ENCODE measurements at places on chromosomes 6 and 20.

DNA sequence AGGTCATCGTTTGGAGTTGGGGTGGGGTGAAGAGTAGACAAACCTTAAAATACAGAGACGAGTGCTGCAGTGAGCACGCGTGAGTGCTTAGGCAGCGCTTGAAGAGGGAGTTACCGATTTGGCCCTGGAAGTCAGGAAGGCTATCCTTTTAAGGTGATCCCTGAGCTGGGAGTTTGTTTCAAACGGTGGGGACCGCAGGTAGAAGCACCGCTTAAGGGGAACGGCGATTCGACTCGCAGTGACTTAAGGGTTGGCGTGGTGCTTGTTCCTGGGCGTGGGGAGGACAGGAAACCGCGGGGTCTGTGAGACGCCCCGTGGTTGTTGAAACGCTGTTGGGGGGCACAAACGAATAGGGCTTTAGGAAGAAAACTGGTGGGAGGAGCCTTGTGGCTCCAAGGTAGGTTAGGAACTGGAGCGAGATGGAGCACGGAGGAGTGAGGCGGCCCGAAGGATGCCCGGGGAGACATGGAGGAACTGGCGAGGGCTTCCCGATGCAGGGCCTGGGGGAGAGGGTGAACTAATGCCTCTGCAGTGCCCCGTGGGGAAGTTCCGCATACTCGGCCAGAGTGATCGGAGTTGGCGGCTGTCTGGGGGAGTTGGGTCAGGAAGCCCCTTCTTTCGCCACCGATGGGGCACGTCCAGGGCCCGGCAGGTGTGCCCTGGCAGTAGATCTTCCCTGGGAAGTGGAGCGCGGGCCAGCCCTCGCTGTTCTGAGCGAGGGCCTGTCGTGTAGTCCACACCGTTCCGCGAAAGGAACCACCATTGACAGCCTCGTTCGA, 1.3 kb upstream of the CDYL start:
- DNase-seq, result peak; percentile 47

DNA sequence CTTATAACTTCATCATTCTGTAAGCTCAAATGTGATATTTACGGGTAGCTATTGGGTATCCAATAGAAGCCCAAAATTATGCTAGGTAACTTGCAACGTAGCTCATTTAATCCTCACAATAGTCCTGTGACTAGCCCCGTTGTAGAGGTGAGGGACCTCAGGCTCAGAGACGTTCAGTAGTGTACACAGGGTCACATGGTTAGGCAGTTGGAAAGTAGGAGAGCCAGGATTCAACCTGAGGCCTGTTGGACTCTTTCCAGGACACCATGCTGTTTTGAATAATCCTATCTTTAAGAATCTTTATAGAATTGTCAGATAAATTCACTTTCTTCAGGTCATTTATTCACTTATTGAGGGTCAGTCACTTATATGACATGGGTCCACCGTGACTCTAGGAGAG, 9.2 kb upstream of the ELOVL2 start:
- DNase-seq, result no peak

DNA sequence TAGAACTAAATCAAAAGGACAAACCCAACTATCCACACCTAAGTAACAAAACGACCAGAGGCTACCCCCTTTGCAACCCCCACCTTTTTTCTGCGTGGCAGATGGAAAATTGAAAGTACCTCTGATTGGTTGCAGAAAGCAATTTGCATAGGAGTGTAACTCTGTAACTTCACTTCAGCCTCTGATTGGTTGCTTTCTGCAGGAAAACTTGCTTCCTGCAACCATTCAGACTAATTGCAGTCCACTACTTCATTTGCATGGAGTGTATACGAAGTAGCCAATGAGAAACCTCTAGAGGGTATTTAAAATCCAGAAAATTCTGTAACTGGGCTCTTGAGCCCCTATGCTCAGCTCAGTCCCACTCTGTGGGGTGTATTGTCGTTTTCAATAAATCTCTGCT, 129.1 kb upstream of the OLIG3 start:
- DNase-seq, result no peak

DNA sequence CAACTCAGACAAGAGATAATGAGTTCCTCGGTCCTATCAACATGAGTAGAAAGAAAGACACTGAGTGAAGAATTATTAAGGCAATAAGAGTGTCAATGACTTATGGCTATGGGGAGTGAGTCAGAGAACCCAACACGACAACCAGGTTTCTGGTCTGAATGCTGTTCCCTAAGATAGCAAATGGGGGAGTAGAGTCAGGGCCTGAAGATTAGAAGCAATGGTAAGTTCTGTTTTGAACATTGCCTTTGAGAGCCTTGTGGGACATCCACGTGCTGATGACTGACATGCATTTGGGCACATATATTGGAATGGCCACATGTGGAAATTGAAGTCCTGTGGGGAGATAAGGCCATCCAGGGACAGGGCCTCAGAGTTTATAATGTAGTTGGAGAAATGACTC, 254.4 kb upstream of the TCF21 start:
- DNase-seq, result no peak

DNA sequence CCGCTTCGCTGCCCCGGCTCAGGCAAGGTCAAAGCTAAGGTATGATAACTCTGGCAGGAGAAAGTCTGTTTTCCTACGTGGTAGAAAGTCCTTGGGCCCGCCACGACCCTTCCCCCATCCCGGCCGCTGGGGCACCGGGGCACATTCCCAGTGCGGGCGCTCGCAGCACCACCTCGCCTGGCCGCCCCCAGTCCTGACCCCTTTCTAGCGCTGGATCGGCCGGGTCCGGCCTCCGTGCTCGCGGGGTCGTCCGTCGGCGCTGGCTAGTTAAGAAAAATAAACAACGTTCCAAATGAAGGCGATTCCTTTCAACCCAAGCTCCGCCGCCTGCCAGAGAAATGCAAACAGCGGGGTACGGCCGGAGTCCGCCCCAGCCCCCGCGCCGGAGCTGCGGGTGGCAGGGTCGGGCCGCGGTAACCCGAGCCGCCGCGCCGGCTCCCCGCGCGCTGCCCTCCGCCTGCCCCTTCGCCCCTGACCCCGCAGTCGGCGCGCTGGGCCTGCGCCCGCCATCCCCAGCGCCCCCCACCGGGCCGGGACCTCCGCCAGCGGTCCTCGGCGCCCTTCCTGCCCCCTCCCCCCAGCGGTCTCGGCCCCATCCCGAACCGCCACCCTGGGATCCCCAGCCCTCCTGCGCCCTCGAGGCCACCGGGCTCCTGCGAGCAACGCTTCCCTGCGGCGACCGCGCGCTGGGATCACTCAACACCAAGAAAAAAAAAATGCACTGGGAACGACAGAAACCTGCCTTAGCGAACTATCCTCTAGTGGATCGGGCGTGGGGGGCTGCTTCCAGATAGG, 37.6 kb downstream of the NCR2 start:
- no peak for DNase-seq

- DNase-seq, result no peak
Measured at GRCh38 chr20:326645-327185, 1.4 kb downstream of the SOX12 start.

DNA sequence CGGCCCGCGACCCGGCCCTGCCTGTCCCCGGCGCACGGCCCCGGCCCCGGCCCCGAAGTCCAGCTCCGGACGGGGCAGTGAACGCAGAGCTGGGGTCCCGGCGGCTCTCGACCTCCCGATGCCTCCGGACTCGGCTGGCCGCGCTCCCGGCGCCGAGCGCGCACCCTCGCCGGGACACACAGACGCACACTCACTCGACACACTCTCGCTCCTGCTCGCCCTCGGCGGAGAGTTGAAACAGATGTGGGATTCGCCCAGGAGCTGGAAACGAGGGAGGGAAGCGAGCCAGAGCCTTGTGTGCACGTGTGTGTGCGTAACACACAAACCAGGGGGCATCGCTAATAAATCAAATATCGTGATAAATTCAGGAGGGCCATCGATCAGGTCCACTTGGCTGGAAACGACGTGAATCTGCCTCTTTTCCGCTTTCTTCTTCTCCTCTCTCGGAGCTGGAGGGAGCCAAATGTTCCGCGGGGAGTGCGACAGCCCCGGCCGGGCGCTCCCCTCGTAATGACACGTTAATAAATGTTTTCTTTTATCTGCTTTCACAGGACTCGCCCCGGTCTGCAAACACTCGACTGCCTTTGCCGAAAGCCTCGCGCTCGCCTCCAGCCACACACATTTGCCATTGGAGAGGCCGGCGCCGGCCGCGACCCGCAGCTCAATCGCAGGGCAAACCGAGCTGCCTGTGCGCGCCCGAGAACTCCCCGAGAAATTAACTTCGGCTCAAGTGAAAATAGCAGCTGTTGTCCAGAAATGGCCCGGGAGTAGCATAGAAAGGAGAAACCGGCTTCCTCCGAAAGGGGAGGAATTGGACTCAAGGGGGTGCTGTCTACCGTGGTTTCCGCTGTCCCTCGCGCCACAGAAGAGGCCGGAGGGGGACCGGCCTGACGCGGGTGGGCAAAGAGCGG, 828 bp upstream of the SULF2 start:
- DNase-seq, result peak; percentile 23

DNA sequence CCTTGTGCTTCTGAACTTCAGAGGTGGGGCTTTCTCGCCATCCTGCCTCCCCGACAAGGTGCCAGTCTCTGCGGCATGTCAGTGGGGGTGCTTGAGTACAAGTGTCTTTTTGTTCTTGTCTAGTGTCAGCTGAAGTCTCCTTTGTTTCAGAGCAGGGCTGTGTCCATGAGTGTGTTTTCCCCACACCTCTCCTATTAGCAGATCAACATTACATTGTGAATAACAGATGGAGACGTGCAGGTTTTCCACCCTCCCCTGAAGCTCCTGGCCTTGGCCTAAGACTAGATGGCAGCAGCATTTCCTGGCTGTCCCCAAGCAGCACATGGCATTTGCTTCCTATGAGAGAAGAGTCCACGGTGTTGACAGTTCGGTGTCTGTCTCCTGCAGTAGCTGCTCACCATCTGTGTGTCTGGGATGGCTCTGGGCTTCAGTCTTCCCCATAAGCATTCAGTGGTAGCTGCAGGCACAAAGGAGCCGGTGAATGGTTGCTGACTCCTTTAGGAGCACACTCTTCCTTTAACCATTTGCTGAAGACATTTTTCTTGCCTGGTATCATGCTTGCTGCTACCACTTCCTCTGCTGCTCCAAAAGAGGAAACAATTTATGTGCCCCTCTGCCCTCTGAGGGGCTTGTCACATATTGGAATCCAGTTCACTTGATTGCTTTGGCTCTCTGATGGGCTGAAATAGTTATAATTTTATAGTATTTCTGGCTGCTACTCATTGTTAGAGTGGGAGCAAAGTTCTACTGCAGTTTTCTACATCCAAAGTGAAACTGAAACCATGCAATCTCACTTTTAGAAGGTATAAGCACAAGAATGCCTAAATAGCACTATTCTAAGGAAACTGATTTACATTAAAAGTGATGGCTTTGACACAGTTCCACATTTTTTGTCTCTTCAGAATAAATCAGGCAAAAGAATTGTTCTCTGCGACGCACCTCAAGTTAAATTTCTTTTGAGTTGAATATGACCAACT, 913.0 kb downstream of the C6orf118 start:
- no peak for DNase-seq

GRCh38 chr6:96781557-96781956, 55.7 kb downstream of the GPR63 start:
- DNase-seq, result no peak

GRCh38 chr6:157151989-157152388, 171.3 kb downstream of the TMEM242 start:
- no peak for DNase-seq

DNA sequence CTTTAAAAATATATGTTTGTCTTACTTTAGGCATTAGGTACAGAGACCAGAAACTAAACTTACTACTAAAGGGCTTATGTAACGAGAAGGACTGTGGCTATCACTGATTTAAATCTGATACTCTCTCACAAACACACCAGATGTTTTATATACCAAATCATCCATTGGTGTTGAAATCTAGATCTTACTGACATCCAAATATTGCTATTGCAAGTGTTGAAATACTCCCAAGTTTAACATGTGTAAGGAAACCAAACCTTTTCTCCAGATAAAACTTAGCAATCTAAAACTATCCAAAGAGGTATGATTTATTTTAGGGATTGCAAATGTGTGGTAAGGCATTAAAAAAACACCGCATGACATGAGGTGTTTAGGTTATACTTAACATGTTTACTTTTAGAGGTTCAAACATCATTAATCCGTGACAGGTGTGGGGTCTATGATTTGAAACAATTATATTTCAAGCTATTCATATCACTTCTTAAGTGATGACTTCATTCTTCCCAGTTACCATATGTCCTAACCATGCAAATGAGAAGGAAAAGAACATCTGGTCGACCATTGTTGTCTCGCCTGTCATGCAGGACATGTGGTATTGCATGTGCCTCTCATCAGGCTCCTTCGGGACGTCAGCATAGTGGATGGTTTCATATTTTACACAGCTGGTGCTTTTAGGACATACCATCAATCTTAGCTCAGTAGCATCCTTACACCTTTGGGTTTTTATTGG, 168.3 kb upstream of the SPACA1 start:
- no peak for DNase-seq

- peak; percentile 82 for DNase-seq
Measured at GRCh38 chr6:14276667-14277404, 159.3 kb downstream of the CD83 start.

- no peak for DNase-seq
Measured at GRCh38 chr6:119348096-119348747, 1.3 kb downstream of the MAN1A1 start.

DNA sequence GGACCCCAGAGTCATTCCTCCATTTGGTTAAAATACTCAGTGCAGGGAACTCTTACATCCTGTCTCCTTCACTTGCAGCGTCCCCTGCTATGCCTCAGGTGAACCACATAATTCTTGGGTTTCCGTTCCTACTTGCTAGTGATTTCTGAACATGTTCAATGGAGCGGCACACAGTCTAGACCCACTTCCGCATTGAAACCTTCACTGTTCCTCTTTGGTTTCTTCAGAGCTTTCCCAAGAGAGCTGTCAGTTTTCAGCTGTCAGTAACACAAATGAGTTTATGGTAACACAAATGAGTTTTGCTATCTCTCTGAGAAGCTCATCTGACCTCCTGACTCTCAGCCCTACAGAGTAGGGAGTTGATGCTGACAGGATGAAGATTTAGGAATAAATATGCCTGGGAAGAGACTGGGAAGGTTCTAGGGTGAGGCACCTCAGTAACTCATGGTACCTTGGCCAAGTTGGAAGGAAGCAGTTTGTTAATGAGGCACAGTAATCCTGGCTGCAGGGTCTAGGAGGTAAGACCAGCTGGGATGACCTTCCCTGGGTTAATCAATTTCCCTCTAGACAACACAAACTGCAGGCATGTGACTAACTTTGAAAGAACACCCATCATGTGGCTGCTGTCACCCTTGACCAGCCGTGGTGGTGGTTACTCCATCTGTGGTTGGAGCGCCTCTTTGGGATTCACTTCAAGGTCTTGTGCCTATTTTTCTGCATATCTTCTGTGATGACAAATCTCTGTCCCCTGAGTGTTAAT, 5.4 kb downstream of the SYS1 start:
- DNase-seq, result peak; percentile 68
